ENCODE measurements at places on chromosomes 3 and 15.
A peak's percentile ranks its signal among the peaks of the same experiment; 100 is the strongest.

DNA sequence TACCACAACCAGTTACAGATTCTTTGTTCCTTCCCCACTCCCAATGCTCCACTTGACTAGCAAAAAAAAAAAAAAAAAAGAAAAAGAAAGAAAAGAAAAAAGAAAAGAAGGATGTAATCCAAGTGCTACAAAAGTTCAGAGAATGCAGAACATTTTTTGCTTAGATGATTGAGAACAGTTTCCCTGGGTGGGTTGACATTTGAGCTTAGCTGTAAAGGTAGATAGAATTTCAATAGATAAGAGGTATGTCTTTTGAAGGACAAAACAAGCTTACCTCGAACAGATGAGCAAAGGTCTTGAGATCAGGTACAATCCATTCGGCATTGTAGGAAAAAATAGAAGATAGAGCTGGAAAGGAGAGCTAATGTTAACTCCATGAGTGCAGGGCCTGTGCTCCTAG is 344.6 kb upstream of the NECTIN3 start:
- no peak overlapping the region for H3K27ac ChIP-seq
- H3K27me3 ChIP-seq, result peaks cover 12% of the 10 kb centered on the region
- H3K36me3 ChIP-seq, result no peaks in the 10 kb centered on the region

- H3K27me3 ChIP-seq, result no peaks in the 10 kb centered on the region
- H3K4me1 ChIP-seq, result no peaks in the 10 kb centered on the region
- no peak for DNase-seq
- H3K4me3 ChIP-seq, result no peak overlapping the region
Observed at GRCh38 chr3:65811086-65811761, 227.5 kb downstream of the MAGI1 start.

DNA sequence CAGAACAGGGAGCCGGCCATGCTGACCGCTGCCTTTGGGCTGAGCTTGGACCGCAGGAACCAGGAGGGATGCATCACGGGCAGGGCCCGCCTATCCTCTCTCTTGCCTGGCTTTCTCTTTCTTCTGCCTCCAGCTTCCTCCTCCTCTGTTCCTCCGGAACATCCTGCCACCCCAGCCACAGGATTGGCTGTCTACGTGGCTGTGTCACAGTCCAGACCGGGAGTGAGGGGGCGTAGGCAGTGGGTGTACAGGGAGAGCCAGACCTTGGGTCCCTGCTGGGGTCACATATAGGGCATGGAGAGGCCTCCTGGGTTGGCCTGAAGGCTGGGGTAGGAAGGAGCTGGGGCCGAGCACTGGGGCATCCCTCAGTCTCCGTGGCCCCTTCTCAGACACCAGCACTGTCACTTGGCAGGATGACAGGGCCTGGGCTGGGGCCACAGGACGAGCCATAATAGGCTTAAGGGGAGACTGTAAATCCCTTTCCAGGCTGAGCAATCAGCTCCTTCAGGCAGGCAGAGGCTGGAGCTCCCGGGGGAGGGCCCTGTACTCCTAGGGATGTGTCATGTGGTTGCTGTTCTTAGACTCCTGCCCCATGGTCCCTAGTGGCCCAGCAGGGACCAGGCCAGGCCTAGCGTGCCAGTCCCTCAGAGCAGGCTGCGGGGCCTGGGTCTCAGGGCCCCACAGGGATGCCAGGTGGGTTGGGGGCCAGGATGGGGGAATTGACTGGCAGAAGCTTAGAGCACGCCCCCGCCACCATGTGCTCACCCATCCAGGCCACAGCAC is 25.4 kb downstream of the LINGO1 start:
- no peaks in the 10 kb centered on the region for H3K36me3 ChIP-seq
- peaks cover 3% of the 10 kb centered on the region for H3K4me1 ChIP-seq
- H3K4me3 ChIP-seq, result no peak overlapping the region
- DNase-seq, result no peak
- H3K27ac ChIP-seq, result no peak overlapping the region
- H3K27me3 ChIP-seq, result no peaks in the 10 kb centered on the region

GRCh38 chr3:17153209-17153608 is 268.5 kb downstream of the PLCL2 start:
- no peak for DNase-seq
- peaks cover 27% of the 10 kb centered on the region for H3K4me1 ChIP-seq
- no peak overlapping the region for H3K4me3 ChIP-seq
- H3K27ac ChIP-seq, result no peak overlapping the region
- peaks cover 41% of the 10 kb centered on the region for H3K36me3 ChIP-seq

DNA sequence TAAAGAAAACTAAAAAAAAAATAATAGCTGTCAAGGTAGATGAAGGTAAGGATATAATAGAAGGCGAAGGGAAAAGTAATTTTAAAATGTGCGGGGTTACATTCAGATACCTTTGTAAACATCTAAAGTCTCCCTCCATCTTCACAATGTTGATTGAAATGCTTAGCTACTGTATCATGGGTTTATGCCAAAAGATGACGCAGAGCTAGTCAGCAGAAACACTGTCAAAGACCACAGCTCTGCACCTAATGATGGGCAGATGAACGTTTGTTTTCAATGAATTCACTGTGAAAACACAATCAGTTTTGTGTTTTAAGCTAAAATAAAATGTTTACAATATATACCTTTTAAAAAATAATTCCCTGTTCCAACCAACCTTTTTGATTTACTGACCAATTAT is 61.2 kb downstream of the RFTN1 start:
- H3K4me3 ChIP-seq, result no peak overlapping the region
- no peaks in the 10 kb centered on the region for H3K27me3 ChIP-seq
- no peak for DNase-seq
- H3K27ac ChIP-seq, result no peak overlapping the region
- H3K4me1 ChIP-seq, result peaks cover 29% of the 10 kb centered on the region

DNA sequence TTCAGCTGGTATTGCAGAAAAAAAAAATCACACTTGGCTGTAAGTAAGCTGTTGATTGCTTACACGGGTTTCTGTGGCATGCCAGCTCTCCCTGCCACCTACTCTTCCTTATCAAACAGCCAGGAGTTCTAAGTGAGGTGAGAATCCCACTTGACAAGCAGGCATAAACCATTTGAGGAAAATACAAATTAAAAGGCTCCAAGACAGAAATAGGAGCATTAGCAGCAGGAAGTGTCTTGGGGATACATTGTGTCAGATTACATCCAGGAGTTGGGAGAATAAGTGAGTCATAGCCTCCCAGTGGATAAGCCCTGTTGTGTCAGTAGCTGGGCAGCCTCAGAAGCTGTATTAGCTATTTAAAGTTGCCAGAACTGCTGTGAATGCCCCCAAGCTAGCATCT is 256.0 kb downstream of the CNTN4 start:
- no peaks in the 10 kb centered on the region for H3K27me3 ChIP-seq
- H3K4me3 ChIP-seq, result no peak overlapping the region
- H3K27ac ChIP-seq, result no peak overlapping the region
- H3K4me1 ChIP-seq, result no peaks in the 10 kb centered on the region
- DNase-seq, result no peak

- H3K27me3 ChIP-seq, result peaks cover 6% of the 10 kb centered on the region
- peaks cover 2% of the 10 kb centered on the region for H3K36me3 ChIP-seq
- no peak overlapping the region for H3K4me3 ChIP-seq
- DNase-seq, result no peak
- no peaks in the 10 kb centered on the region for H3K4me1 ChIP-seq
Observed at GRCh38 chr3:58691997-58692396, 25.4 kb upstream of the FAM3D start.

DNA sequence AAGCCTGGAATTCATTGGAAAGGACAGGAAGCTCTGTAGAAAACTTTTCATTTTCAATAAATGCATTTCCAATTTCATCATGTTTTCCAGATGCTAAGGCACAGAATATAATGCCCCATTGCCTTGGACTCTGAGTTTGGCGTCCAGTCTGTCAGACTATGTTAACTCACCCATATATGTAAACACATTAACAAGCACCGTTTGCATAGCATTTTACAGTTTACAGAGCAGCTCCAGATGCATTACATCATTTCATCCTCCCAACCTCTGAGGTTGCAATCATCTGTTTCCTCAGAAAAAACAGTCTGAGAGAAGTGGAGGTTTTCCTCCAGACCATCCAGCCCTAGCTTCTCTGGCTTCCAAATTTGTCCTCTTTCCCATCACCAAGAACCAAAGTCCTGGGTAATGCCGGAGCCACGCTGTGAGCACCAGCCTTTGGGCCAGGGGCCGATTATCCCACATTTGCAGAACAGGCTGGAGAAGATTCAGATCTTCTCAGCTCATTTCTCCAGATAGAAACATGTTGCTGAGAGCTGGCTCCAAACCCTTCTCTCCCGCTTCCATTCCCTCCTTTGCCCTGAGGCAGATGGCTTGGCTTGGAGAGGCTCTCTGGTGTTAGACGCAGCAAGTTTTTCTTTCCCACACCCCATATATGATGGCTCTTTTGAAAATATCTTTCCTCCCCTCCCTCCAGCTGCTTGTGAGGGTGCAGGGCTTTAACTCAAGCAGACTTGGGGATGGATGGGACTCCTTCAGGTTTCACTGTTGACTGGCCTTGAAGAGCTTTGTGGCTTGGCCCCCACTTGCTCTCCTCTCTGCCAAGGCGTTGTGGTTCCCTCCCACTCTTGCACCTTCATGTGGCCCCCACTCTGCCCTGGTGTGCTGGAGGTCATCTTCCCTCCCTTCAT is 26.0 kb downstream of the CYP19A1 start:
- DNase-seq, result no peak
- H3K36me3 ChIP-seq, result no peaks in the 10 kb centered on the region
- peaks cover 3% of the 10 kb centered on the region for H3K27me3 ChIP-seq
- H3K27ac ChIP-seq, result no peak overlapping the region
- no peak overlapping the region for H3K4me3 ChIP-seq

GRCh38 chr3:142115867-142116668 is 33.3 kb downstream of the TFDP2 start:
- H3K36me3 ChIP-seq, result no peaks in the 10 kb centered on the region
- H3K27me3 ChIP-seq, result no peaks in the 10 kb centered on the region
- H3K27ac ChIP-seq, result no peak overlapping the region
- peaks cover 4% of the 10 kb centered on the region for H3K4me1 ChIP-seq

DNA sequence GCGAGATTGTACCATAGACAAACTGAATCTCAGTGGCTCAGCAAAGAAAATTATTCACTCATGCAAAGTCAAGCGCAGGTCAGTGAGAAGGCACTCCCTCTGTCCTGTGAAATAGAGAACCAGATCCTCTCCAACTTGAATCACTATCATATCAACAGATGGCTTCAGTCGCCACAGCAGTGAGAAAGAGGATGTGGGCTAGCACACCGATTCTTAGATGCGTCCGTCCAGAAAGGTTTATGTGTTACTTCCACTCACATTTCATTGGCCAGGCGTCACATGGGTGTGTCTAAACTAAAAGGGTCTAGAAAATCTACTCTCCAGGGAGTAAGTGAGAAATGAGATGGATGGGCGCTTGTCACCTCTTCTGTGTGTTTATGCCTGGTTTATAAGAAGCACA is 141.6 kb upstream of the KBTBD8 start:
- H3K27ac ChIP-seq, result no peak overlapping the region
- H3K36me3 ChIP-seq, result no peaks in the 10 kb centered on the region
- no peak for DNase-seq
- no peak overlapping the region for H3K4me3 ChIP-seq

DNA sequence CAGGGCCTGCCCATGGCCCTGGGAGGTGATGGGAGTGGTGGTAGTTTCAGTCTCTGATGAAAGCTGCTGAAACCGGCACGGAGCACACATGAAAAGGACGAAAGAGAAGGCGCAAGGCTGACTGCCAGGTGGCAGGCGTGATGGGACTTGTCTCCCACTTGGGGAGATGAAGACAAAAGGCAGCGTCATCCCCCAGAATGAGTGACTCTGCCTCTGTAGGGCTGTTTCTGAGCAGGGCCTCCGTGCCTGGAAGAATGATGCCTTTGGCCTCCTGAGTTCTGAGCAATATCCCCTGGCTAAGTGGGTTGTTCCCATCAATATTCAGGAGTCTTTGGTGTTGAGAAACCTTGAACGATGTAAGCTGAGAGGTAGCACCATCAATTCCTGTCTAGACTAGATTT is 237.8 kb downstream of the OPA1 start:
- H3K4me3 ChIP-seq, result no peak overlapping the region
- peaks cover 17% of the 10 kb centered on the region for H3K27me3 ChIP-seq
- H3K4me1 ChIP-seq, result peaks cover 6% of the 10 kb centered on the region
- H3K27ac ChIP-seq, result no peak overlapping the region
- no peaks in the 10 kb centered on the region for H3K36me3 ChIP-seq
- no peak for DNase-seq

DNA sequence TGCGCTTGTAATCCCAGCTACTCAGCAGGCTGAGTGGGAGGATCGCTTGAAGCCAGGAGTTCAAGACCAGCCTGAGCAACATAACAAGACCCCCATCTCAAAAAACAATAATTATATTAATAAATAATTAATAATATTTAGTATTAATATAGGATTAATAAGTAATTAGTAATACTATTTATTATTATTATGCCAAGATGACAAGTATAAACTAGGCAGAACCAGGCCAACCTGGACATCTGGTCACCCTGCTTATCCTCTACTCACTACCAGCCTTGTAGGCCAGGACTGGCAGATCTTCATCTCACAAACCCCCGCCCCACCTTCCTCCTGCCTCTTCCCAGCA is 429 bp downstream of the CPN2 start:
- no peak for DNase-seq
- no peak overlapping the region for H3K27ac ChIP-seq
- no peak overlapping the region for H3K4me3 ChIP-seq
- no peaks in the 10 kb centered on the region for H3K36me3 ChIP-seq

DNA sequence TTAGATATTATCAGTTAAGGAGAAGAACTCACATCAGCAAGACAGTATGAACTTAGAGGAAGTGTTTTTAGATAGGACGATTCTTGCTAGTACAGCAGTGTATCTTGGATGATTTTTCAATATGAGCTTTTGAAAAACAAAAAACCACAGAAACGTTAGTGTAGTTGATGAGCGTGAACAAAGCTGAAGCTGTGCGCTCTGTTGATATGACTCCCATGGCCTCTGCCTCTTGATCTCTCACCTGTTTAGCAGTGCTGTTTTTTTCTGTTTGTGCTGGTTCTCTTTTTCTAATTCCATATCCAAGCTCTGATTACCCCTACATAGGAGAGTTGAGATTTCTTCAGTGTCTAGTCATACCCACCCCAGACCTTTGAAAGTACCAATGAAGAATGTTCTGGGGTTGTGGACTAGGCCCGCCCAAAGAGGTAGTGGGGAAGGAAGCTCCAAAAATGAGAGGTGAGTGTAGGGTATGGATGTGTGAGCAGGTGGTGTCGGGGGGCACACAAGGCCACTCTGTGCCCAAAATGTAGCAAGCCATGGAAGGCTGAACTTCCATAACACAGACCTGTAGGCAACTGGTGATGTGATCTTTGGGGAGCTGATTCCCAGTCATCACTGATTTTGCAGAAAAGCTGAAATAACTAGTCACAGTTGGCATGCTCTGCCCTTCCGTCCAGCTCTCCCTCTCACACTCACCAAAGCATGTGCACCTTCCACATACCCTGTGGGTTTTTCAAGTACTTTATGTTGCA is 20.0 kb upstream of the CMTM7 start:
- H3K27ac ChIP-seq, result peak overlapping the region; percentile 78
- no peaks in the 10 kb centered on the region for H3K27me3 ChIP-seq
- H3K36me3 ChIP-seq, result no peaks in the 10 kb centered on the region

GRCh38 chr3:63795438-63795837 is 23.7 kb upstream of the C3orf49 start:
- no peak overlapping the region for H3K27ac ChIP-seq
- no peaks in the 10 kb centered on the region for H3K27me3 ChIP-seq
- no peaks in the 10 kb centered on the region for H3K36me3 ChIP-seq

- no peaks in the 10 kb centered on the region for H3K36me3 ChIP-seq
- no peak overlapping the region for H3K27ac ChIP-seq
- no peak overlapping the region for H3K4me3 ChIP-seq
- no peaks in the 10 kb centered on the region for H3K4me1 ChIP-seq
Observed at GRCh38 chr3:98240131-98240530, 23.9 kb upstream of the OR5H6 start.

GRCh38 chr15:78322243-78322642 is 17.9 kb upstream of the CRABP1 start:
- no peaks in the 10 kb centered on the region for H3K36me3 ChIP-seq
- DNase-seq, result no peak
- H3K4me1 ChIP-seq, result no peaks in the 10 kb centered on the region
